ENCODE measurements at places on chromosomes 6 and 20.

GRCh38 chr6:67885081-67886033, 749.7 kb upstream of the ADGRB3 start:
- DNase-seq: no peak

DNA sequence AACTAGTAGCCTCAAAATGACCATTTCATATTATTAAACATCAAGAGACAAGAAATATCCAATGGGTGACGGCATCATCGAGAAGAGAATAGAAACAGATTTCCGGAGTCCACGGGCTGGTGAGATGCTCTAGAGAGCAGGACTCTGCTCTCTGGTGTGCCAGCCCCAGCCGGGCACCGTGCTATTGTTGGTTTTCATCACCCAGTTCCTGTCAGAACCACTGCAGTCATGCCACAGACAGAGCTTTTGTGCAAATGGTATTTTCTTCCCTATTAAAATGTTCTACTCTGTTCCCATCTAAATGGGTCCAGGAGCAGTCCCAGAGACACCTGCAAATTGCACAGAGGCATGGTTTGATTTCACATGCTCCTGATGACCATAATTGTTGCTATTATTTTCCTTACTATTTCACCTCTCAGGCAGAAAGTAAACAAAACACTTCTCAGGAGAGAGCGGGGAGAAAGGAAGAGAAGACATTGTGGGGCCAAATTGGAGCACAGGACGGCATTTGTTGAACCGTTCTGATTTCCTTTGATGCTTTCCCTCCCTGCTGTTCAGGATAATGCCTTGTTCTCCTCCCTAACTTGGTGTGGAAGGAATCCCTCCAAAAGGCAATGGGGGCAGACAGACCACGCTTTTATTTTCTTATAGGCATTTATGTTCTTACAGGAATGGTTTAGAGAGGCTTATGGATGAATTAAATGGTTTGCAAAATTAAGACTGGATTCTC, 11.4 kb upstream of the RAMACL start:
- no peak for DNase-seq

DNA sequence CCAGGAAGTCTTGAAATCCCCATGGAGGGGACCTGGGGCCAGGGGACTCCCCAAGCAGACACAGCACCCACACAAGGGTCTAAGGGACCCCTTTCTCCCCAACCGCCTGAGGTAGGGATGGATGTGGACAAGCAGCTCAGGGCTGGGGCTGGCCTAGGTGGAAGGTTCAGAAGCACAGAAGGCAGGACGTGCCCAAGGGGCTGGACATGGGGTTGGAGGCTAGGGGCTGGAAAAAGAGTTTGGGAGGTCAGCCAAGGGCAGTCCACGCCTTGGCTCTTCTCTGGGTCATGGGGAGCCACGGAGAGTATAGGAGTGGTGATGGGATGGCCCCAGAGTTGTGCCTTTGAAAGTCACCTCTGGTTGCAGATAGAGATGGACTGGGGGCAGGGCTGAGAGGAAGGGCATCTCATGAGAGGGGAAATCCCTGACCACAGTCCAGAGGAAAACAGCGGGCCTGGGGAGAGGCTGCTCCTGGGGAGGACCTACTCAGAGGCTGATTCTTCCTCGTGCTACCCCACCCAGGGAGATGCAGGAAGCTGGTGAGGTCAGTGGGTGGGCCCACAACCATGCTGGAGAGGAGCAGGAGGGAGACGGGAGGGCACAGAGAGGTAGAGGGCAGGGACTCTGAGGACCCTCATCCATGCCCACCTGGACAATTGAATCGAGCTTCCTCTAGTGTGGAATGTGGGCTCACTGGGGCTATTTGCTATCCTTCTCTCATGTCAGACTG, 2.5 kb upstream of the HSPA12B start:
- DNase-seq: no peak

- peak; percentile 39 for DNase-seq
Measured at GRCh38 chr6:8195040-8195713, 92.8 kb upstream of the EEF1E1 start.

GRCh38 chr20:434661-435419, 26.7 kb downstream of the RBCK1 start:
- no peak for DNase-seq

GRCh38 chr6:143516690-143517446, 5.3 kb upstream of the FUCA2 start:
- no peak for DNase-seq

DNA sequence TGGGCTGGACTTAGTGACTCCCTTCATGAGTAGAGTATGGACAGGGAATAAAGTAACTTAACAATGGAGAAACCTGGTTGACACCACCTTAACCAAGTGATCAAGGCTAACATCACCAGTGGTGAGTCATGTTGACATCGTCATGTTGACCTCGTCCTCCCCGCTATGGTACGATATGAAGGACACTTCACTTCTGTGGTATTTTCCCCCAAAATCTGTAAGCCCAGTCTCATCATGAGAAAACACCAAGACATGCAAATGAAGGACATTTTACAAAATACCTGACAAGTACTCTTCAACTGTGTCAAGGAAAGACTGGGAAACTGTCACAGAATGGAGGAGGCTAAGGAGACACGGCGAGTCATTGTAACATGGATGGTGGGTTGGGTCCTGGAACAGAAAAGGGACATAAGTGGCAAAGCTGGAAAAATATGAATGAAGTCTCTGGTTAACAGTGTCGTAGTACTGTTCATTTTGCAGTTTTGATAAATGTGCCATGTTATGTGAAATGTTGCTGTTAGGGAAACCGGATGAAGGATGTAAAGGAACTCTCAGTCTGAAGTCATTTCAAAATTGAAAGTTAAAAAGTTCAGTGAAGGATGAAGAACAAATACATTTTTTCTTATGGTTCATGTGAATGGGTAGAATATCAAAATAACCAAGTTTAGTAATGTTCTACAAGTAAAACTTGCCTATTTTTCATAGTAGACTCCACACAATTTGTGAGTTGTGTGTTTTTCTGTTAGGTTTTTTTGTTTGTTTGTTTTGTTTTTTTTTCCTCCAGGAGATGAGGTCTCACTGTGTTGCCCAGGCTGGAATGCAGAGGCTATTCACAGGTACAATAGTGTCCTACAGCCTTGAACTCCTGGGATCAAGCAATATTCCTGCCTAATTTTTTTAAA, 247.5 kb downstream of the TMEM242 start:
- no peak for DNase-seq

DNA sequence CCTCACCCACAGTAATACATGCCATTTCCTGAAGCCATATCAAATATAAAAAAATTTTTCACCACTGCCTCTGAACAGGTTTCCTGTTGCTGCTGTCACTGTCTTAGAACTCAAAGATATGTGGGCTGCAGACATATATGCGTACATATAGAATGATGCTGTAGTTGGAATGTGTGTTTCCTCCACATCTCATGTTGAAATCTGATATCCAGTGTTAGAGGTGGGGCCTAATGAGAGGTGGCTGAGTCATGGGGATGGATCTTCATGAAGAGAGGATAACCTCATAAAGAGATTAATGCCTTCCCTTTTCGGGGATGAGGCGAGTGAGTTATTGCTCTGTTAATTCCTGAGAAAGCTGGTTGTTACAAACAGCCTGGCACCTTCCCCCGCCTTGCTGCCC, 7.7 kb upstream of the SCP2D1 start:
- DNase-seq: no peak

DNA sequence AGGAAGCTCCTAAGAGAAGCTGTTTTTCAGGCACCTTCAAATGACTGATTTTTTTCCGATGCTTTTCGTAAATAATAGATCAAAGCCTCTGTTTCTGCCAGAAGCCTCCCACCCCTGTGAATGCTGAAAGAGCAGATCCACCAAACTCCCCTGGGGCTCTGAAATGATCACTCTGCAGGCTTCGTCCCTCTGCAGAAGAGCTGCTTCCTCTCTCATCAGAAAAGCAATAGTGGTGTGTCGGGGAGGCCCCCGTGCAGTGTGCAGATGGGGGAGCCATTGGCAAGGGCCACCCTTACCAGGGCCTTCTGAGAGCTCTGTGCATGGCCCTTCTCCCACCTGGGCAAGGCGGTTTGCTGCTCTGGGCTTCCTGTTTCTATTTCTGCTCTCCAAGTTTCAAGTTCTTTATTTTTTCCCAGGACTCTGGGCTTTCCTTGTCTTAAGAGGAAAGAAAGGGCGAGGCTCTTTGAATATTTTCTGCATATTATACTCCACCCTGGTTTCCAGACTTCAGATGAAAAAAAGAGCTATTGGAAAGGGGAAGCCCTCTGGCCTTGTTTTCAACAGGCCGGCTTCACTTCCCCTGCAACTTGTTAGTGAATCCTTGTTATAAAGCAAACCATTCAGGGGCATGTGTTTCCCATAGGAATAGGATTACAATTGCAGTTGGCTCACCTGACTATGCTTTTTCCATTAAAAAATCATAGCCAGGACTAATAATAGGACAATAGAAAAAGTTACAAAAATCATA, 155.2 kb downstream of the TTLL2 start:
- DNase-seq: peak; percentile 39

GRCh38 chr6:90175627-90176538, 120.8 kb downstream of the BACH2 start:
- DNase-seq: peak; percentile 69

- DNase-seq: no peak
Measured at GRCh38 chr20:37821696-37822095, 81.2 kb upstream of the VSTM2L start.

- peak; percentile 50 for DNase-seq
Measured at GRCh38 chr6:36840432-36841403, 1.5 kb upstream of the CPNE5 start.

DNA sequence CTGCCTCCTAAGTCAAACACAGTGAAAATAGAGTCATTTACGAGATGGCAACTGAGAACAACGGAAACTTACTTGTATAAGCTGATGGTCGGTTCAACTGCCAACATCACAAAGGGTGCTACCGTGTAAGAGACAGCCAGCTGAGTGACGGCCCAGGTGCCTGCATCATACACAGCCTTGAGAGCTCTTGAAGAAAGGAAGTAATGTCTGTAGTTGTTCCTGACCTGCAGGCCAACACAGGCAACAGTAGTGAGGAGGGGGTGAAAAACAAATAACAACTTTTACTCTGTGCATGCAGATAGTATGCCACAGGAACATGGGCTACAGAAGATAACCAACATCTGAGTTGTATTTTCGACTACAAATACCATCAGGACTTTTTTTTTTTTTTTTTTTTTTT, 102.7 kb downstream of the MBOAT1 start:
- DNase-seq: no peak

- DNase-seq: no peak
Measured at GRCh38 chr6:13987400-13987865, 62.7 kb downstream of the RNF182 start.

DNA sequence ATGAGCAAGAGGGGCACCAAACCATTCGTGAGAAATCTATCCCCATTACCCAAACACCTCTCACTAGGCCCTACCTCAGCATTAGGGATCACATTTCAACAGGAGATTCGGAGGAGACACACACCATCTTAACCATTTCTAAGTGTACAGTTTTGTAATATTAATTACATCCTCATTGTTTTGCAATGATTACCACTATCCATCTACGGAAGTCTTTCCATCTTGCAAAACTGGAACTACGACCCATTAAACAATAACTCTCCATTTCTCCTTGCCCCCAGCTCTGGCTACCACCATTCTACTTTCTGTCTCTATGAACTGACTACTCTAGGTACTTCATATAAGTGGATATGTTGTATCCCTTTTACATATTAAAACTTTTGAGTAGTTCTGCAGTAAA, 20.1 kb downstream of the ACOT13 start:
- no peak for DNase-seq
